Cerebellum (tissue), 4 donors: ENCODE measurements at places on chromosomes 6 and 20. TPM values are rescaled to one million over a fixed set of nuclear protein-coding genes. Genes with fewer than 3 reads are reported as not detected.

CLIC5 gene
- total RNA-seq, result 2.4 TPM

RFX6 gene
- not detected for total RNA-seq

PRR18 gene
- total RNA-seq, result 0.54 TPM

ENPP1 gene
- 1.6 TPM for total RNA-seq

LGSN gene
- total RNA-seq, result not detected

NNAT gene
- total RNA-seq, result 629 TPM

PCSK2 gene
- total RNA-seq, result 24.1 TPM

TSPO2 gene
- not detected for total RNA-seq

HCRTR2 gene
- total RNA-seq, result 10.2 TPM

TNFRSF21 gene
- total RNA-seq, result 31.3 TPM

C20orf144 gene
- total RNA-seq, result not detected

CLPSL1 gene
- total RNA-seq, result not detected

PPP1R16B gene
- total RNA-seq, result 13.0 TPM

TMEM170B gene
- total RNA-seq, result 42.9 TPM

RIMS4 gene
- 25.8 TPM for total RNA-seq

MCCD1 gene
- not detected for total RNA-seq

SRF gene
- total RNA-seq, result 8.2 TPM

ULBP2 gene
- total RNA-seq, result 3.2 TPM

C2 gene
- 4.1 TPM for total RNA-seq

PPP1R10 gene
- total RNA-seq, result 26.9 TPM

HMGCLL1 gene
- 35.2 TPM for total RNA-seq

ZDHHC14 gene
- total RNA-seq, result 14.2 TPM

MRPS18A gene
- 17.0 TPM for total RNA-seq

COL20A1 gene
- total RNA-seq, result 2.7 TPM

IMPG1 gene
- total RNA-seq, result 0.36 TPM

SOX18 gene
- total RNA-seq, result 1.6 TPM

MARCKS gene
- total RNA-seq, result 251 TPM

EYS gene
- 7.5 TPM for total RNA-seq

SLC12A5 gene
- 26.0 TPM for total RNA-seq

FAM209A gene
- not detected for total RNA-seq

ZFP57 gene
- total RNA-seq, result not detected

RBPJL gene
- not detected for total RNA-seq

AARS2 gene
- total RNA-seq, result 14.7 TPM

PLTP gene
- 37.5 TPM for total RNA-seq

GABRR1 gene
- total RNA-seq, result 0.09 TPM

ADTRP gene
- not detected for total RNA-seq

LY6G6F gene
- 0.36 TPM for total RNA-seq

IRAK1BP1 gene
- 40.5 TPM for total RNA-seq

GLO1 gene
- total RNA-seq, result 69.3 TPM

MOCS1 gene
- total RNA-seq, result 7.2 TPM

BPIFB4 gene
- not detected for total RNA-seq

SNRNP48 gene
- 21.5 TPM for total RNA-seq

RGS17 gene
- 60.7 TPM for total RNA-seq

NKAIN4 gene
- 35.0 TPM for total RNA-seq

CD83 gene
- total RNA-seq, result 19.7 TPM

AVP gene
- total RNA-seq, result not detected

SLC17A3 gene
- total RNA-seq, result not detected

APOBEC2 gene
- total RNA-seq, result not detected

RAB44 gene
- not detected for total RNA-seq

TOX2 gene
- 0.54 TPM for total RNA-seq

TRIM26 gene
- 17.6 TPM for total RNA-seq

PHACTR3 gene
- total RNA-seq, result 20.1 TPM

EFCAB8 gene
- not detected for total RNA-seq
